ENCODE measurements at places on chromosomes 5 and 9. TPM values are rescaled to one million over a fixed set of nuclear protein-coding genes. Genes with fewer than 3 reads are reported as not detected.

Gene TNFSF15
- 0.80 TPM for total RNA-seq

Gene SLC36A1
- 9.4 TPM for total RNA-seq

GRCh38 chr9:10701906-10702305 is 89.1 kb upstream of the PTPRD start:
- DNase-seq = no peak

DNA sequence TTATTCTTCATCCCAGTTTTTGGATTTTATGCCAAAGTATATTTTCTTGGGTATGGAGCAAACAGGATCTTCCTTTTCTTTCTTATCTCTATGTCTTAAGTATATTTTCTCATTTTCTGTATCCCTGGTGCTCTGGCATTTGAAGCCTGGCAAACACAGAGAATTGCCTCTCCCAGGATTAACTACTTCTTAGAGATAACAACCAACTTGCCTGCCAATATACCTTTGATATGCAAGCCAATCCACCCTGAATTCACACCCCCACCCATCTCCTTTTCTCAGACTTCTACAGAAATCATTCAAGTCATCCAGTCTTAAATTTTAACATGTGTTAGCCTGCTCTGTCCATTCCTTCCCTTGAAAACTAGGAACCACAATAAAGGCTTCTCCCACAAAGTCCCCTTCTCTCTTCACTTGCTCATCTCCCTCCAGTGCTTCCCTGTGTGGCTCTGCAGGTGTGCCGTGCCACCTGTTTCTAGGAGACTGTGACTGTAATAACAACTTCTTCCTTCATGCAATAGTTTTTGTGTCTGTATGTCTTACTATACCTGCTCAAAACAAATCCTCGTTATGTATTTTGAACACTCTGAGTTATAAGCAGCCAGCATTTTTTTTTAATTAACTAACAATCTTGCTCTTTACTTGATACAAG is 649.7 kb upstream of the RIOK2 start:
- no peak for DNase-seq

DNA sequence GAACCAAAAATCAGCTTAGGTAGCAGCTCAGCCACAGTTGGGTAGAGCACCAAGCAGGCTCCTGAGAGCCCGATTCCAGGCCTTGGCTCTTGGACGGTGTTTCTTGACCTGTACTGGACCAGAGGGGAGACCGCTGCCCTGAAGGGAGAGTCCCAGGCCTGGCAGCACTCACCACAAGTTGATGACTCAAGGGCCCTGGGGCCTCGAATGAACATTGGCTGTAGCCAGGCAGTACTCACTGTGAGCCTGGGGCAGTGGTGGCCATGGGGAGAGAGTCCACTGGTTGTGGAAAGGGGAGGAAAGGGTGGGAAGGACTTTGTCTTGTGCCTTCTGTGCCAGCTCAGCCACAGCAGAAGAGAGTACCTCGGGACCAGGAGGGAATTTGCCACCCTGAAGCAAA is 166.1 kb downstream of the EDIL3 start:
- DNase-seq = no peak

DNA sequence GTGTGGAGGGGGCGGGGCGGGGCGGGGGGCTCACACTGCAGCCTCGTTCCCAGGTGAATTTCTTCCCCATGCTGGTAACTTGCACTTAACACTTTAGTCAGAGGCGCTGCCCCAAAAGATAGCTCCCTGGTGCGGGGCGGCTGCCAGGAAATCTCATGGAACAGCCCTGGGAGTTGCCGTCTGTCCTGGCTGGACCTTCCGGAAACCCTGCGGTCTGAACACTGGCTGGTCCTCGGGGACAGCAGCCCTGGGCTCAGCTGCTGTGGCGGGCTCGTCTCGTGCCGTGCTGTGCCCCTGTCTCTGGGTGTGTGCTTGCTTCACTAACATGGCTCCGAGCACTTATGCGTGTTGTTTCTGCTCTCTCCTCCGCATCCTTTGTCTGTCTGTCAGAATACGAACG is 25.8 kb downstream of the PTGES2 start:
- no peak for DNase-seq

Data from H4 (cell line).